H4 (cell line): ENCODE measurements at places on chromosomes 2 and 18.

- DNase-seq, result no peak
These were observed 95.9 kb upstream of the SIX2 start for GRCh38 chr2:45105050-45105582.

- DNase-seq, result no peak
These were observed 1284.1 kb upstream of the NXPH2 start for GRCh38 chr2:140064243-140064642.

GRCh38 chr2:84175340-84175739 is 283.7 kb downstream of the SUCLG1 start:
- no peak for DNase-seq

GRCh38 chr2:47414682-47415458 is 11.9 kb downstream of the MSH2 start:
- no peak for DNase-seq

DNA sequence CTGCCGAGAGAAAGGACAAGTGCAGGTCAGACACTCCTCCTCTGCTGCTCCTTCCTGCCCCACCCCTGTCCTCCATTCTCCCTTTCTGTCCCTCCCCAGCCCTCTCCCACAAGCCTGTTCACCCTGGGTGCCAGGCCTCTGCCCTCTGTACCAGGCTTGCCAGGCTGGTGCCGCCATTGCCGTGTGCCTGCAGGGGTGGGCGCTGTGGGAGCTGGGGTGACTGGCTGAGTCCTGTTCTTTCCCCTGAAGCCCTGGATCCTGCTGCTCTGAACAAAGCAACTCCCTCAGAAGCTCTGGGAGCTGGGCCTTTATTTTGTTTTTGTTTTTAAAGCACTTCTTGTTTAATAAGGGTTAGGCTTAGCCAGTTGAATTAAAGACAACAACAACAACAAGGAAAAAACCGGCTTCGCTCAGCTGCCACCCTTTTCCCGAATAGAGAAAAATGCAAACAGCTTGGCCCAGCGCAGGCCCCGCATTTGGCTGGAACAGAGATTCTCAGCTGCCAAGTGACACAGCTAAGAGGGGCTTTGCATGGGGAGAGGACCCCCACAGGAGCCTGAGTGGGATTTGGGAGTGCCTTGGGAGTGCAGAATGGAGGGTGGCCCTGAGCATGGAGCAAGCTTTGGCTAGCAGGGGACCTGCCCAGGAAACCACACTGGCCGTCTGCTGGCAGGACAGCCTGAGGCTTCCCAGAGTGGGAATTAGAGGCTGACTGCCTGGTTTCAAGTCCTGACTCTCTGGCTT is 9.1 kb downstream of the PCARE start:
- DNase-seq, result no peak

- DNase-seq, result no peak
These were observed 61.5 kb upstream of the FAM98A start for GRCh38 chr2:33660416-33661123.

DNA sequence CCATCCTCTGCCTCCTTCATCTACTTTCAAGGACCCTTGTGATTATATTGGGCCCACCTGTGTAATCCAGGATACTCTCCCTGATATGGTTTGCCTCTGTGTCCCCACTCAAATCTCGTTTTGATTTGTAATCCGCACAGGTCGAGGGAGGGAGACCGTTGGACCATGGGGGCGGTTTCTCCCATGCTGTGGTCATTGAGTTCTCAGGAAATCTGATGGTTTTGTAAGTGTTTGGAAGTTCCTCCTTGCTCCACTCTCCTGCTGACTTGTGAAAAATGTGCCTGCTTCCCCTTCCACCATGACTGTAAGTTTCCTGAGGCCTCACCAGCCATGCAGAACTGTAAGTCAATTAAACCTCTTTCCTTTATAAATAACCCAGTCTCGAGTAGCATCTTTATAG is 42.0 kb upstream of the EML6 start:
- no peak for DNase-seq

DNA sequence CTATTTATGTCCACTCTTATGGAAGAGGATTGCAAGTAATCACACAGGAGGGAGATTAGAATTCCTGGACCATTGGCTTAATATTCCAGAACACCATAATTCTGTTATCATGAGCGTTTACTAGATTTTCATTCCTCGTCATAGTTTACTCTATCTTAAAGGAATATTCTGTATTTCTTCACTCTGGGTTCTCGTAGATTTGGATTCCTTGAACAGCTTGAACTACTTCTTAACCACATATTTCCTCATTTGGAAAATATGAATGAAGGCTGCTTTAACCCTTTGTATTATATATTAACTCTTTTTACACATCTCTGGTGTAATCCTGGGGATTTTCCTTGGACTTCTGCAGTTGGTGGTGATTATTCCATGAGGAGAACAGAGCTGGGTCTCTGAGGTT is 46.3 kb upstream of the CCBE1 start:
- no peak for DNase-seq

DNA sequence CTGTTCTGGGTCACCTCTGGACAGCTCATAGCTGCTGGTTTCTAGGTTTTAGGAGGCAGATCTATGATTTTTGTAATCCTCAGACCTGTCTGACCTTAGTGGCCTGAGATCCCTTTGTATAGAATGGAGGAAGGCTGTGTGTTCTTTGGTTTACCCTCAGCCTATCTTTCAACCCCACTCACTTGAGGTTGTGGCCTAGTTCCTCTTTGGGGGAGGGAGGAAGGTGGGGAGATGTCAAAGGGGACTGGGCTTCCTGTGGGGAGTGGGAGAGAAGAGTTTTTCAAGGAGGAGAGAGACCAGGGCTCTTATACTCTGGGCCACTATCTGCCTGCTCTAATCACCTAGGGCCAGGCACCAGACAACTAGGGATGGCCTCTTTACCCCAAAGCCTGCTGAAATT is 28.5 kb downstream of the SEMA4F start:
- no peak for DNase-seq

GRCh38 chr2:171878481-171878993 is 15.5 kb downstream of the SLC25A12 start:
- peak; percentile 56 for DNase-seq

GRCh38 chr2:54723996-54724559 is 616 bp downstream of the EML6 start:
- DNase-seq, result no peak

GRCh38 chr2:10964052-10964790 is 52.5 kb downstream of the KCNF1 start:
- DNase-seq, result no peak

DNA sequence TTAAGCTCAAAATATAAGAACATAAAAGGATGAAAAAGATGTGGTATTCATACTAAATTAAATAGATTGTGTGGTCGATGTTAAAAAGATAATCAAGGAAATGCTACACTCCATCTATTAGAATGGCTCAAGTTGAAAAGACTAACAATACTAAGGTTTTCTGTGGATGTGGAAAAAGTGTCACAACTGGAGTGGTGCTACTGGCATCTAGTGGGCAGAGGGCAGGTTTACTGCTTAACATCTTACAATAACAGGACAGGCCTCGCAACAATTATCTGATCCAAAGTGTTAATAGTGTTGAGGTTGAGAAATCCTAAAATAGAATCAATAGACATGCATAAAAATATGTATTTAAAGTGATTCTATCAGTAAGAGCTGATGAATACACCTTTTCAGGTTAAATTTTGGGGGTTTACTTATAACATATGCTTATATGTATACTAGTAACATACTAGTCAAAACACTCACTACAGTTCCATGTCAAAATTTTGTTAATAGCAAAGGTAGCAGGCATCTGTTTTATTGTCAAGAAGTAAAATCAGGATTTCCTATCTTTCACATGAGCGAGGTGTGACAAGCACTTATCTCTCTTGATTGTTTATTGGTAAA is 91.5 kb upstream of the TMEFF2 start:
- peak; percentile 34 for DNase-seq

- DNase-seq, result no peak
These were observed 25.2 kb upstream of the GPR55 start for GRCh38 chr2:230949966-230950873.

- DNase-seq, result no peak
These were observed 3.9 kb downstream of the NRP2 start for GRCh38 chr2:205686056-205686782.
